ENCODE measurements at places on chromosomes 5 and 9.

DNA sequence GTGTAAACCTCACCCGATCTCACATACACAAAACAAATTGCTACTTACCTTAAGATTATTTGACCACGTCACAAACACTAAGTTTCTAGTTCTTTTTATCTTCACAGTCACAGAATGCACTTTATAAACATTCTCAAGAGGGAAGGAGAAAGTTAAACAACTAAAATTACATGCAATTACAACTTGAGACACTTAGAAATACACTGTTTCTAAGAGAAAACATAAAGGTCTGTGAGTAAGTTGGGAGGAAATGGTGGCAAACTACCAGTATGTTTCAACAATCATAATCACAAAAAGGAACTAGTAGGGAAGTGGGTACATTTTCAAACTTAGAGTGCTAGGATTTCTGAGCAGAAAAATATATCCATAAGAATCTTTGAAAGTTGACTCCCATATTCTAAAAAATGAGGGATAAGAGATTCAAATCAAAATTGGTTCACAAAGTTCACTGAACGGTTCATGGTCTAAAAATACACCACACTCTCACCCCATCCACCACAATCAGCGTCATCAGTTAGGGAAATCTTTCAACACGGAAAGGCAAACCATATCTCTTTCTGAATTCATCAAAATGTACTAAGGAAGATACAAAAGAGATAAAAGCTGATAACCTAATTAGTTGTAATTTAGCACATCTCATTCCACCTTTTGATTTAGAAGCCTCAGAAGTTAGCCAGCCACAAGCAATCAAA, 182.6 kb downstream of the BNC2 start:
- DNase-seq: no peak

DNA sequence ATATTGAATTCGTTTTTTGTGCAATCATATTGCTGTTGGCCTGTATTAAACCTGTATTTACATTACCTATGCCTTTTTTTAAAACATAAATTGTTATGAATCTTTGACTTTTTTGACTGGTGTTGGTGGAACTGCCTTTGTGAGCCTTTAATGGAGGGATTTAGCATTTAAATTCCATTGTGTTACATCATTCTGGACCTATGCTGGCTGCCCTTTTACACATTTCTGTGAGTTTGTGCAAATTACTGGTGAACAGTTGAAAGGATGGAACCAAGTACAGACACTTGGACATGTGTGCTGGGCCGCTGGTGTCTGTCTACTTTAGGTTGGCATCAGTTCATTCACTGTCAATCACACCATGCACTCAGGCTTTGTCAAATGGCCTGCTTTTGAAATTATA, 3.4 kb downstream of the SNX18 start:
- DNase-seq: no peak

DNA sequence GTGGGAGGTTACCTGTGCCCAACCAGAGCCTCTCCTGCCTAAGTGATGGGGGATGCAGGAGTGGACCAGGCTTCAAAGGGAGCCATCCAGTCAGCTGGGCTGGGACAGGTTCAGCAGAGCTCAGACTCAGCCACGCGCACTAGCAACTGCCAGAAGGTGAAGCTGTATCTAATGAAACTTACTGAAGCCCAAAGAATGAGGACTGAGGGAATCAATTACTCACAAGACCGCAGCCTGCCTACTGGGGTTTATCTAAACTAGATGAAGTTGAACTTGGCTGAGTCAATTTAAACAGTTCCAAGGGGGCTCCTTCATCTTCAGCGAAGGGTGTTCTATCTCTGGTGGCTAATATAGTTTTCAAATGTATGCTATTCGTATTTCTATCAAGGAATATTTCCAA, 11.4 kb downstream of the HAND1 start:
- no peak for DNase-seq

- no peak for DNase-seq
Measured at GRCh38 chr9:116274293-116274692, 120.7 kb downstream of the PAPPA start.

DNA sequence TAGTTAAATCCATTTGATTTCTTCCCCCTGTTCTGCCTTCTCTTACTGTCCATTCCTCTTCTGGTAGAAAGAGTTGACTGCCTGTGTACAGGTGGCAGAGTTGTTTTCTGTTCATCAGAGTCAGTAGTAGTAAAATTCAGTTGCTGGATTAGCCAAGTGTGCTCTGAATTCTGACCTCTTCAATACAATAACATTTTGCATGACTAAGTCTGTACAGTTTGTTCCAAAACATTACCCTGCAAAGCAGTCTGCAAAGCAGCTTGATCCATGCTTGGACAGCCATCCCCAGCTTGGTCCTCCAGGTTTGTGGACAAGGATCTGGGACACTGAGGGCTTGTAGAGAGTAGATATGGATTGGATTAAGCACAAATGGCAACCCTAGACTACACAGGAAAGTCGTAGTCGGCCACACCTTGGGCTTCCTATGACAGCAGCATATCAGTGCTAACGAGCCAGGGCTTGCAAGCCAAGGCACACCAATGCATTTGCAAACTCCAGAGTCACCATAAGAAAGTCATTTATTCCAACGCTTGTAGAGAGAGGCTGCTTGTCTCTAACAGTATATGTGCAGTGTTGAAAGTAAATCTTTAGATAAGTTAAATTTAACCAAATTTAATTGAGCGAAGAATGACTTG, 25.2 kb downstream of the IL12B start:
- no peak for DNase-seq

- no peak for DNase-seq
Measured at GRCh38 chr5:168753691-168754254, 174.6 kb upstream of the PANK3 start.

GRCh38 chr9:4117835-4118610, 181.8 kb downstream of the GLIS3 start:
- no peak for DNase-seq

DNA sequence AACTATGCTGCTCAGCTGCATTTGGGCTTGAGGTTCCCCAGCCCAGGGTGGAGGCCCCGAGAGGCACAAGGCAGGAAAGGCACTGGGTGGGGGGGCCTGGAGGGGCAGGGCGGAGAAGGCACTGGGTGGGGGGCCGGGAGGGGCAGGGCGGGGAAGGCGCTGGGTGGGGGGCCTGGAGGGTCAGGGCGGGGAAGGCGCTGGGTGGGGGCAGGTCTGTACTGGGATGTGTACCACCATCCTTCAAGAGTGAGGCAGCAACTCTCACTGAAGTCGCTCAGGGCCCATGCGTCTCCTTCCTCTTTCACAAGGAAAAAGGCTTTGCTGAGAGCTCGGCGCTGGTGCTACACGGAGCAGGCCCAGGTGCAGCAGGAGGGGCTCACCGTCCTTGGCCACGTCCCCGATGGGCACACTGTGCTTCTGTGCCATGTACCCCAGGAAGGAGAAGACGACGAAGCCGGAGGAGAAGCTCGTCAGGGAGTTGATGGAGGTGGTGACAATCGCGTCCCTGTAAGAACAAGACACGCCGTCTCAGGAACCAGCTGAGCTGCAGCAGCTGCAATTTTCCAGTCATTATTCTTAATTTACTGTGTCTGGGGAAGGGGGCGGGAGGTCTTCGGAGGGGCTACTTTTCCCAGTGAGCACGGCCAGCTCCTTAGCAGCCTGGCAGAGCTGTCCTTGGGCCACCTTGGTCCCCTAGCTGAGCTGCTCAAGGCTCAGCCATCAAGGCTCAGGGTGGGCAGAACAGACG, 30.8 kb downstream of the SLC6A3 start:
- DNase-seq: no peak

- no peak for DNase-seq
Measured at GRCh38 chr9:116133163-116133562, 20.4 kb upstream of the PAPPA start.

- no peak for DNase-seq
Measured at GRCh38 chr9:126773004-126773607, 31.7 kb upstream of the ZBTB43 start.

DNA sequence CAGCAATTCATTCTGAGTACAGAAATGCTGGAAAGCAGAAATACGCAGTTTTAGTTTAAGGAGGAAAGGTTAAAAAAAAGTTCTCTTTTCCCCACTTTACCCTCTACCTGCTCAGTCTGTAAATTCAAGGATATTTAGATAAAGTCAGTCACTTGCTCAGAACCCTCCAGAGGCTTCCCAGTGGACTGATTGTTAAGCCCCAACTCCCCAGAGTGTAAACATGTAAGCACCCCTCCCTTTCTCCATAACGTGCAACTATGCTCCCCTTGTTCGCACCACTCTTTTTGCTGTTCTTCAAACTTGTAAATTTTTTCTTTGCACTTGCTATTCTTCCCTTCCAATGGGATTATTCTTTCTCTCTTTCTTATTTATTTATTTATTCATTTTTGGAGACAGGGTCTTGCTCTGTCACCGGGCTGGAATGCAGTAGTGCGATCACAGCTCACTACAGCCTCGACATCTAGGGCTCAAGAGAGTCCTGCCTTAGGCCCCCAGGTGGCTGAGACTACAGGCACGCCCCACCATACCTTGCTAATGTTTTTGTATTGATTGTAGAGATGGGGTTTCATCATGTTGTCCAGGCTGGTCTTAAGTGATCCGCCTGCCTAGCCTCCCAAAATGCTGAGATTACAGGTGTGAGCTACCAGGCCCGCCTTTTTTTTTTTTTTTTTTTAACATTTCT, 32.5 kb upstream of the ERBIN start:
- no peak for DNase-seq

GRCh38 chr5:59335544-59335943, 558.0 kb downstream of the PDE4D start:
- no peak for DNase-seq

GRCh38 chr5:127192150-127192549, 98.4 kb upstream of the MEGF10 start:
- DNase-seq: no peak

- DNase-seq: no peak
Measured at GRCh38 chr9:37212435-37212834, 92.1 kb downstream of the ZCCHC7 start.

DNA sequence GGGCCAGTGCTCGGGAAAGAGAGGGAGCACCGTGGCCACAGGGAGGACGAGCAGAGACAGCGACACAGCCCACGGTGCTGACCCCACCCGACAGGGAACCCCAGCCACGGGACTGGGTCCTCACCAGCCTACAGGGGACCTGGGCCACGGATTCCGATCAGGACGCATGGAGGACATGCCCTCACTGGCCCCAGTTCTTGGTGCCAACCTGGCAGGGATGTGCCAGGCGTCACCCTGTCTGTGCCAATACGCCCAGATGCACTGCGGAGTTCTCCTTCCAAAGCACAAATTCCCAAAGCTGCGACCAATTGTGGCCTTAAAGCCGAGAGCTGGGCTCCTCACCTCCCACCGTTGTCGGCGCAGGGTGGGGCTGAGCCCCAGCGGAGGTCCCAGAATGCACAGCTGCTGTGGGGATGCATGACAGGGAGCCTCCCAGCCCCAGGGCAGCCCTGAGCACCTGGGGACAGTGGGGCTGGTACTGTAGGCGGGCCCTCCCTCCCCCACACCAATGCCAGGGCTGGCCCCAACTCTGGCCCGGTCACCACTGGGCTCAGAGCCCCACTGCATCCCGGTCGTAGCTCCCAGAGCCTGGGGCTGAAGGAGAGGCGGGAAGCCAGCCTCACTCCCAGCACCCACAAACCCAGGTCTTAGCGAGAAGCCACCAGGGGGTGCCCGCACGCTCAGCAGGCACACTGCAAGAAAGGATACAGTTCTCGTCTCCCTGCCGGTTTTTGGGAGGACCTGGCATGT, 44.2 kb downstream of the NKD2 start:
- DNase-seq: no peak

GRCh38 chr5:124655921-124656511, 90.4 kb downstream of the ZNF608 start:
- no peak for DNase-seq

DNA sequence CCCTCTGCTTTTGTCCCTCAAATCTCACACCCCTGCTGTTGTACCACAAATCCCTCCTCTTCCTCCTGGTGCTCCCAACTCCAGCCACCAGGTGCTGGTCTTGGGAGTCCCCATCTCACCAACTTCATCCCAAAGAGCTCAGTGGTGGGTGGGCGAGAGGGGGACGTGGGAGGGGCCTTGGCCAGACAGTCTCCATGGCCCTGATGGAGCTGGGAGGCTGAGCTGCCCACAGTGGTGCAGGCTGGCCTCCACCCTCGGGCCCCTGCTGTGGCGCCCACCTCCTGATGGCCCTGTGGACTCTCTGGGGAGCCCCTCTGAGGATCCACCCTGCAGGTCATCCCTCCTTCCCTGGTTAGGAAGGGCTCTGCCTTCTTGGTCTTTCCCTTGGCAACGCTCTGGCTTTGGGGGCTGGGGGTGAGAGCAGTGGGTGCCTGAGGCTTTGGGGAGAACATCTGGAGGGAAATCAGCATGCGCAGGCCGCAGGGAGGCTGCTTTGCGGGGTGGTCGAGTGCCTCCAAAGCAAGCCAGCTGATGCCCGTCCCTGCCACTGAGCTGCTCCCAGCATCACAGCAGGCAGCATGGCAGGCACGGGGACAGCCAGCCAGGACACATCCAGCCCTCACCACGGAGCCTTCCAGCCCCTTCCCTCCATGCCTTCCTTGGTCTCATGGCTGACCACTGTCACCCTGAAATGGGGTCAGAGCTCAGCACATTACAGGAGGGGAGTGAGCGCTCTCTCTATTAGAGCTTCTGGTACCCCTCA, 7.6 kb upstream of the FAM163B start:
- no peak for DNase-seq

GRCh38 chr5:112346411-112347044, 72.5 kb downstream of the EPB41L4A start:
- no peak for DNase-seq

- DNase-seq: no peak
Measured at GRCh38 chr9:121981118-121981883, 111.8 kb downstream of the TTLL11 start.

- no peak for DNase-seq
Measured at GRCh38 chr5:115733607-115734006, 82.9 kb downstream of the CDO1 start.

GRCh38 chr9:18707061-18707461, 233.1 kb downstream of the ADAMTSL1 start:
- DNase-seq: no peak

- no peak for DNase-seq
Measured at GRCh38 chr5:66993882-66994281, 202.7 kb downstream of the CD180 start.

- DNase-seq: no peak
Measured at GRCh38 chr9:92636627-92637026, 33.3 kb downstream of the IPPK start.

- DNase-seq: no peak
Measured at GRCh38 chr5:10537624-10538023, 26.2 kb upstream of the ANKRD33B start.

DNA sequence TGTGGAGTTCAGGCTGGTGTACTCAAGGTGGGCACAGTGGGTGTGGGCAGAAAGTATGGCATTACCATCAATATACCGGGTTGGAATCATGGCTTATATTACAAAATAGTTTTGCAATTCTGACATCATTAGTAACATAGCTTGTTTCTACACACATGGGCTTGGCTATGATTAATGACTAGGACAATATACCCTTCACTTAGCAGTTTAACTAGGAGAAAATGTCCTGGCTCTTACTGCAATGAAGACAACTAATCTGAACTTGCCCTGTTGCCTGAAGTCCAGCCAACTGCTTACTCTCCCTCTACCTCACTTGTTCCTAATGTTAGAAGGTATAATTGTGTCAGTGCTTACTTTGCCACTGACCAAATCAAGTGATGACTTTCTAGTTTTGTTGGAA, 612.5 kb downstream of the EFNA5 start:
- no peak for DNase-seq

Measured in stimulated activated CD8-positive, alpha-beta memory T cell treated with anti-CD3 and anti-CD28 coated beads, Interleukin-2, amount 100 ng/mL, for 1 hour (primary cell).